ENCODE measurements at places on chromosomes 2 and 18.

DNA sequence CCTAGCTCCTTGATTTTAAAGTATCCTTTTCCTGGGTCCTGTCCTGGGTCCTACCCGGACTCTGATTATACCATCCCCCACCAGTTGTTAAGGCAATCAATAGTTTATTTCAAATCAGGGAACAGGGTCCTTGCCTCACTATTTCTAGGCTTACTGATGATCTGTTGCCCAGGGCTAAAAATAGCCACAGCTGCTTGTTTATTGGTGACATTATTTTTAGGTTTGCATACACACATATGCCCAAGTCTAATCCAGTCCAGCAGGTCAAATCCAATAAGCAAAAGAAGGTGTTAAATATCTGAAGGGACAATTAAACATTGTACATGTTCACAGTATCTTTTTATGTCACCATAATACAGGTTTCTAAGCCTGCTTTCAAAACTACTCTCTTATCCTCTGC, 66.0 kb downstream of the RAB10 start:
- DNase-seq: no peak

DNA sequence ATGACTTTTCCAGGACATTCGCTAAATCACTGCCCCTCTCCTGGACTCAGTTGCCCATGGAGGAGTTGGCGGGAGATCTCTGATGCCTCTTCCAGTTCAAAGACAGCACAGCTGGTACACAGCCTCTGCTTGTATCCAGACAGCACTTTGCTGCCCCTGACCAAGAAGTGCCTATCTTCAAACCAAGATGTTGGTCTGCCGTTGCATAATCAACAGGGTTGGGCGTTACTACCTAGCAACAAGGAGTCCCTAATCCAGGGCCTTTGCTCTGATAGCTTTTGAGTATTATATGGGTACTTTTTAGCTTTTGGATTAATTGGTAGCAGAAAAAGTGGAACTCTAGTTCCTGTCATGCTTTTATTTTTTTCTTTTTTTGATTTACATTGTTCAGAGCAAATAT, 166.6 kb downstream of the FAM210A start:
- no peak for DNase-seq

DNA sequence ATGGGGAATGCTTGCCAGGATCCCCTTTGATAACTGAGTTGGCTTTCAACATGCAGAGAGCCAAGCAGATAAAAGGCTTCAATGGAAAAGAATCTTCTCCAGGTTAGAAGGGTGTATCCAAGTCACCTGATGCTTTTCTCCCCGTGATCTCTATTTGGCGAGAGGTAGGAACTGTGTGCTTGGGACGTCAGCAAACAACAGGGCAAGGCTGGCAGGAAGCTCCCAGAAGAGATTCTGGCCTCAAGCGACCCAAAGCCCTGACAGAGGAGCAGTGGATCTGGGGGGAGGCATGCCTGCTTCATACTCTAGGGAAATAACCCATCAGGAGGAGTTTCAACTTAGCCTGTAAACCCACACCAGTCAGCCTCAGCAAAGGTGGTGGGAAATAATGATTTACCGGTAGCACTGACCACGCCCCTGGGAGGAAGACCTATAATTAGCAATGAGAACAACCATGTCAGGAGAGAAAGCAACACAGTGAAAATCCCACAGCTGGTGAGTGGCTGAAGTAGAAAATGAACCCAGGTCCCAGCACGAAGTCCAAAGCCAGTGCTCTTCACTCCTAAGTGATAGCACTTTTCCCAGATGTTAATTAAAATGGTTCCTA, 76.3 kb upstream of the SEC11C start:
- peak; percentile 84 for DNase-seq

- no peak for DNase-seq
Observed at GRCh38 chr2:158969715-158970240, 1.3 kb downstream of the TANC1 start.

DNA sequence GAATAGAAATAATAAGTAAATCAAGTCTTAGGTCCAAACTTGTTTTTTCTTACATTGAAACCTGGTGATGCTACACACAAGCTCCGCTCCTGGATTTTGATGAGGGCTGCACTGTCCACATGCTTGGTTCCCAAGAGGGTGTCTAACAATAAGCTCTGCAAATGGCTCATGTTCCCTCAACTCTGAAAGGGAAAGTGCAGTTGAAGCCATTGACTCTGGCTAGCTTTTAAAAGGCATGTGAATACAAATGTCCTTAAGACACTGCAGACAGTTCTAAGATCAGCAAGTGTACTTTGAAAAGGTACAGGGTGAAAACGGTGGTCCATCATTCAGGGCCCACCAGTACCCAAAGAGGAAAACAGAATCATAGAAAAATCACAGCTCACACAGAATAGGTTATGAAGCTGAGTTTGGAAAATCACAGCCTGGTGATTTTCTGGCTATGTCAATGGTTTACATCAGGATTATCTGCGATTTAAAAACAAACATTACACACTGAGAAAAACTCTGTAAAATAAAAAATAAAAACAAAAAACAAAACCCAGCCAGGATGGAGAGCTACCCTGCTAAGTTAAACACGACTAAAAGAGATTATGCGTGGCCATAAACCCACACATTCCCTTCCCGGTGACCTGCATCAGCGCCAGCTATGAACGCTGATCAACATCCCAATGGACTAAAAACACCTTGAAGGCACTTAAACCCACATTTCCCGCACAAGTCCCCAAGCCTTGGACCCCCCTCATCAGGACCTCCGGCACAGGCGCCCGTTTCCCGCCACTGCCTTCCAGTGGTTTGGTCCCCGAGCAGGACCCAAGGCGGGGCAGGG, 554 bp downstream of the PFN4 start:
- peak; percentile 41 for DNase-seq

- no peak for DNase-seq
Observed at GRCh38 chr2:197161774-197162173, 148.8 kb downstream of the ANKRD44 start.

GRCh38 chr2:64941801-64942200, 47.4 kb upstream of the SLC1A4 start:
- DNase-seq: no peak

- no peak for DNase-seq
Observed at GRCh38 chr2:229501051-229501794, 213.1 kb downstream of the DNER start.

GRCh38 chr18:74251297-74252038, 40.3 kb downstream of the CYB5A start:
- DNase-seq: no peak

DNA sequence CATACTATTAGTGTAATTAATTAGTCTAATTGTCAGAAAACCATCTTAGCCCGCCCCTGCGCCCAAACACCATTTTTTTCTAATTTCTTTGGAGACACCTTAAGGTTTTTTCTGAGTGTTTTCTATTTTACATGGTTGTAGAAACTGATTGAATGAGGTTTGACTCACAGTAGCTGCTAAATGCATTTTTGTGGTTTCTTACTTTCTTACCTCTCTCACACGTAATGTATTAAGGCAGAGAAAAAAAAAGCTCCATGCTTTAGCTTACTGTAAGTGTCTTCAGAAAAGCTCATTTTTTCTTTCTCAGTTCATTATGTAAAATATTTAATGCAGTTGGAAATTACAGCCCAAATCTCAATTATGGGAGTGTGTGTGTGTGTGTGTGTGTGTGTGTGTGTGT, 548.5 kb upstream of the LRRTM4 start:
- DNase-seq: no peak

GRCh38 chr18:32086881-32087280, 4.8 kb upstream of the RNF138 start:
- DNase-seq: no peak

GRCh38 chr18:14941256-14941655, 193.3 kb downstream of the ANKRD30B start:
- DNase-seq: no peak

DNA sequence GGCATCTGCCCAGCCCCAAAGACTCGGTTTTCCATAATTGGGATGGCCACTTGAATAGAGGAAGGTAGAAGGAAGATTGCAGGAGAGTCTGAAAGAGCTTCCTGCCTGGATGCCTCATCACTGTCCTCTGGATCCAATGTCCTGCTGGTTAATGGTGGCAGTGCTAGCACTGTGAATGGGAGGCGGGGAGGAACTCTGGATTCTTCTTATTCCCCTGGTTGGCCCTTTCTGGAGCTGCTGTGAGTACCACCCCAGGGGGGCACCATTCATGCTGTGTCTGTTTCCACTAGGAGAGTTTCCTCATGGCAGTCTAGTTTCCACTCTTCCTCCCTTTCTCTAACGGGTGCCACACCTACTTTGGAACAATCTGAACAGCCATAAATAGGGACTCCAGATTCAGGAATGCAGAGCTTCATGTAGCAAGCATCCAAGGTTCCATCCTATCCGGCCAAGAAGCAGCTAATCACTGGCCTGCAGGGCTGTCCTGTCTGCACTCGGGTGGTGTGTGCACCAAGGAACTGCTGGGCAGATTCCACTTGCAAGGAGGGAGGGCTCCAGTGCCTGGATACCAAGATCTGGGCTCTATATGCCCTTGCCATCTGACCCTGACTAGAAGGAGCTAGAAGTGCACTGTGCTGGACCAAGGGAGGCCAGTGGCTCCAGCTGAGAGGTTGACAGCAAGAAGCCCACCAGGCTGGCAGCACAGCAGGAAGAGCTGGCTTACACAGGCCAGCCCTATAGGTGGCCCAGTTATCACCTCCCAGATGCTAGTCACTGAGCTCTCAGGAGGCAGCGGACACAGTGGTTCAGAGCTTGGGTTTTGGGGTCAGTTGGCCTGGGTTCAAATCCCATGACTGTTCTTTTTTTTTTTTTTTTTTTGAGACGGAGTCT, 4.6 kb upstream of the ATOH8 start:
- no peak for DNase-seq

DNA sequence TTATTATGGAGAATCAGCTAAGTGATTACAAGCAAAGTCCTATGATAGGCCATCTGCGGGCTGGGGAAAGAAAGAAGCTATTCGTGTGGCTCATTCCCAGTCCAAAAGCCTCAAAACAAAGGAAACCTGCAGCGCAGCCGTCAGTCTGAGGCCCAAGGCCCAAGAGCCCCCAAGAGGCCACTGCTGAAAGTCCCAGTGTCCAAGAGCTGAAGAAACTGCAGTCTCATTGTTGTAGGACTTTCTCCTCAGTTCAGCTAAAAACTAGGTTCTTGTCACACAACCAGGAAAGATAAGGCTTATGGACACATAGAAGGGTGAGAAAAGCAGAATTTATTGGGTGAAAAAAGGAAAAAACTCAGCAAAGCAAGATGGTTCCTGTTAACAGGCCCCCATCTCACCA, 143.2 kb downstream of the RHBDD1 start:
- no peak for DNase-seq

GRCh38 chr2:117858892-117859531, 44.5 kb downstream of the DDX18 start:
- no peak for DNase-seq

- no peak for DNase-seq
Observed at GRCh38 chr2:128812183-128812940, 493.7 kb upstream of the HS6ST1 start.

DNA sequence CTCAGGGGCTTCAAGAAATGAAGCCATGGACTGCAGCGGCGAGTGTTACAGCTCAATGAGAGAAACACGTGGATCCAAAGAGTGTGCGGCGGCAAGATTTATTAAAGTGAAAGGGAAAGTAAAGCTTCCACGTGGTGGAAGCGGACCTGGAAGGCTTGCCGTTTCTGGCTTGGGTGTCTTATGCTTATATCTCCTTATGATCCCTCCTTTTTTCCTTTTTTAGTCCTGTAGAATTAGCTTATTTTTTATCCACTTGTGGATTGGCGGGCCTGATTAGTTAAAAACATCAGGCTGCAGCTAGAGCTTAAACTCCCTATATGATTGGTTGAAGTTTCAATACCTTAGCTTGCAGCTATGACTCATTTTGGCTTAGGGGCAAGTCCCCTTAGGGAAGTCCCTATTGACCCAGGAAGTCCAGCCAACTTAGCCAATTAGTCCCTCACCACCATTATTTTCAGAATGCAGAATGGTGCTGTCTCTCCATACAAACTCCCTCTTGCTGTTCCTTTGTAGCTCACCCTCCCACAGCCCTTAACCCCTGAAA, 11.6 kb upstream of the HNMT start:
- no peak for DNase-seq

GRCh38 chr18:13441736-13442135, 223.2 kb downstream of the LDLRAD4 start:
- no peak for DNase-seq

GRCh38 chr2:167935803-167936110, 311.6 kb downstream of the STK39 start:
- no peak for DNase-seq

GRCh38 chr18:25646971-25647370, 295.0 kb upstream of the ZNF521 start:
- DNase-seq: no peak

- no peak for DNase-seq
Observed at GRCh38 chr2:115529627-115530026, 1087.2 kb downstream of the DPP10 start.

DNA sequence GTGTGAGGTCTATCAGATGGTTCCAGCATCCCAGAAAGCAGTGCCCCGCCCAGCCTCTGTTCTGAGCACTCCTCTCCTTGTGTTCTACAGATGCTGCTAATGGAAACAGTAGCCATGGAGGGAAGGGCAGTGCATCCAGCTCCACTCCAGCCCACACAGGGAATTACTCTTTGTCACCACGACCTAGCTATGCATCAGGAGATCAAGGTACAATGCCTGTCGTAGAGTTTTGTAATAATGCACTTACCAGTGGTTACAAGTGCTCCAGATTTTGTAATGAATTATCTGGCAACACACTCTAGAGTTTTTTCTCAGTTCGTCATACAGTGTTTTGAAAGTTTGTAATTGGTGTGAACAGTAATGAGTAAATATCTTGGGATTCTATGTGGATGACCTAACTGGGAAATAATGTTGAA, 161.1 kb downstream of the ESCO1 start:
- DNase-seq: no peak

DNA sequence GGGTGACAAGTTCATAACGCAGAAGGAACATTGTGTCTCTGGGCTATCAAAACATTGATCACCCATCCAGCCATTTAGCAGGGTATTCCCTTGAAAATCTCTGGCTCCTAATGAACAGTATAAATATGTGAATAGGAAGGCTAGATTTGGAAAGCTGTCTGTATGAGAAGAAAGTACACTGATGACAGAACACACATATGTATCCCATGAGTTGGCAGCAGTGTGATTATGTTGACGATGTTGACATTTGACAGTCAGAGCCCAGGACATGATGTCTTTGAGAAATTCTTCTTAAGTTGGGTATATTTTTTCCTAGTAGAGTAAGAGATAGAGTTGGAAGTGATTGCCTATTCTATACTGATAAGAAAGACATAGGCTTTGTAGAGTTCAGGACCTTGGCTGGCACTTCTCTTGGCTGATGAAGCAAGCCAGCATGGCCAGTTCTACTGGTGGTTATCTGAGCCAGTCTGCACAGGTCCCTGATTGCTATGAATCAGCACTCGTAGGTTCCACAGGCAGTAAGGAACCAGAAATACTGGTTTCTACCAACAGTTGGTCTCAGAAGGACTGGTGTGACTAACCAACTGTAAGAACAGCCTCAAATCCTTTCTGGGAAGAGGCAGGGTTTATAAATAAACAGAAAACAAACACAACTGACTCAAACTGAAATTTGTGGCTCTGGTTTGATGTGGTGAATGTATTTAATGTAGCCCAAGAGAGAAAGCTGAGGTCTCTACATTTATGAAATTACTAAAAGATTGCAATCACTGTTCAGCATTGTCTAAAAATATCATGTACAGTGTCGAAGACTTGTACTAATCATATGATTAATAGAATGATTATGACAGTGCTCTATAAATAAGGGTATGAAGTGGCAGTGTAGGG, 43.9 kb upstream of the RAPH1 start:
- no peak for DNase-seq
